ENCODE measurements at places on chromosomes 7 and 10. TPM values are rescaled to one million over a fixed set of nuclear protein-coding genes. Genes with fewer than 3 reads are reported as not detected.

CD36 gene
- total RNA-seq = 0.07 TPM

ACSM6 gene
- total RNA-seq = not detected

KIAA1217 gene
- 2.1 TPM for total RNA-seq

NCF1 gene
- 0.09 TPM for total RNA-seq

ITPRID1 gene
- total RNA-seq = not detected

HMX3 gene
- not detected for total RNA-seq

TDRD1 gene
- not detected for total RNA-seq

HOXA4 gene
- 2.7 TPM for total RNA-seq

DLX5 gene
- not detected for total RNA-seq

PRTFDC1 gene
- total RNA-seq = 17.2 TPM

ANAPC16 gene
- 82.7 TPM for total RNA-seq

VENTX gene
- total RNA-seq = not detected

KAZALD1 gene
- total RNA-seq = 2.7 TPM

ZNF138 gene
- 3.8 TPM for total RNA-seq

BAMBI gene
- 13.1 TPM for total RNA-seq

AKR1B1 gene
- 2,701 TPM for total RNA-seq

C10orf105 gene
- not detected for total RNA-seq

NME8 gene
- not detected for total RNA-seq

EGR2 gene
- 0.43 TPM for total RNA-seq

CCDC3 gene
- total RNA-seq = 1.2 TPM

PRSS37 gene
- total RNA-seq = not detected

AZGP1 gene
- not detected for total RNA-seq

CLRN3 gene
- total RNA-seq = not detected

PRF1 gene
- not detected for total RNA-seq

LRRC27 gene
- 5.7 TPM for total RNA-seq

TMEM176A gene
- not detected for total RNA-seq

PNLIP gene
- not detected for total RNA-seq

PKD2L1 gene
- 0.03 TPM for total RNA-seq

OPALIN gene
- not detected for total RNA-seq

NUTM2A gene
- 0.14 TPM for total RNA-seq

TMEM273 gene
- not detected for total RNA-seq

GPR146 gene
- 1.9 TPM for total RNA-seq

CLEC5A gene
- not detected for total RNA-seq

C10orf67 gene
- 0.17 TPM for total RNA-seq

EBLN1 gene
- 0.21 TPM for total RNA-seq

KCP gene
- total RNA-seq = 0.25 TPM

VWDE gene
- 0.63 TPM for total RNA-seq

GATA3 gene
- total RNA-seq = 4.5 TPM

SUGCT gene
- total RNA-seq = 1.6 TPM

HGF gene
- total RNA-seq = 0.01 TPM

BNIP3 gene
- 42.2 TPM for total RNA-seq

AMPH gene
- total RNA-seq = 0.09 TPM

PNLIPRP3 gene
- not detected for total RNA-seq

NKX6-2 gene
- total RNA-seq = 0.27 TPM

HKDC1 gene
- total RNA-seq = 15.2 TPM

MMD2 gene
- total RNA-seq = not detected

HNRNPF gene
- 326 TPM for total RNA-seq

SPOCK2 gene
- 0.31 TPM for total RNA-seq

PCLO gene
- 0.96 TPM for total RNA-seq

INA gene
- total RNA-seq = 31.4 TPM

CTAGE15 gene
- not detected for total RNA-seq

INSYN2A gene
- total RNA-seq = 1.4 TPM

ASAH2 gene
- 3.6 TPM for total RNA-seq

LRRC18 gene
- not detected for total RNA-seq

FRMPD2 gene
- not detected for total RNA-seq

WDR37 gene
- total RNA-seq = 7.7 TPM

DYDC2 gene
- total RNA-seq = 0.07 TPM

MBLAC1 gene
- total RNA-seq = 2.6 TPM
